ENCODE measurements at places on chromosomes 12 and 14.

GRCh38 chr12:16389594-16389993 is 42.1 kb downstream of the MGST1 start:
- DNase-seq = no peak

- DNase-seq = no peak
These were observed 183.6 kb upstream of the SLC38A2 start for GRCh38 chr12:46556105-46556559.

DNA sequence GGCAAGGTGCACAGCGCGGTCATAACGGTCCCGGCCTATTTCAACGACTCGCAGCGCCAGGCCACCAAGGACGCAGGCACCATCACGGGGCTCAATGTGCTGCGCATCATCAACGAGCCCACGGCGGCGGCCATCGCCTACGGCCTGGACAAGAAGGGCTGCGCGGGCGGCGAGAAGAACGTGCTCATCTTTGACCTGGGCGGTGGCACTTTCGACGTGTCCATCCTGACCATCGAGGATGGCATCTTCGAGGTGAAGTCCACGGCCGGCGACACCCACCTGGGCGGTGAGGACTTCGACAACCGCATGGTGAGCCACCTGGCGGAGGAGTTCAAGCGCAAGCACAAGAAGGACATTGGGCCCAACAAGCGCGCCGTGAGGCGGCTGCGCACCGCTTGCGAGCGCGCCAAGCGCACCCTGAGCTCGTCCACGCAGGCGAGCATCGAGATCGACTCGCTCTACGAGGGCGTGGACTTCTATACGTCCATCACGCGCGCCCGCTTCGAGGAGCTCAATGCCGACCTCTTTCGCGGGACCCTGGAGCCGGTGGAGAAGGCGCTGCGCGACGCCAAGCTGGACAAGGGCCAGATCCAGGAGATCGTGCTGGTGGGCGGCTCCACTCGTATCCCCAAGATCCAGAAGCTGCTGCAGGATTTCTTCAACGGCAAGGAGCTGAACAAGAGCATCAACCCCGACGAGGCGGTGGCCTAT is 875 bp downstream of the HSPA2 start:
- DNase-seq = no peak

DNA sequence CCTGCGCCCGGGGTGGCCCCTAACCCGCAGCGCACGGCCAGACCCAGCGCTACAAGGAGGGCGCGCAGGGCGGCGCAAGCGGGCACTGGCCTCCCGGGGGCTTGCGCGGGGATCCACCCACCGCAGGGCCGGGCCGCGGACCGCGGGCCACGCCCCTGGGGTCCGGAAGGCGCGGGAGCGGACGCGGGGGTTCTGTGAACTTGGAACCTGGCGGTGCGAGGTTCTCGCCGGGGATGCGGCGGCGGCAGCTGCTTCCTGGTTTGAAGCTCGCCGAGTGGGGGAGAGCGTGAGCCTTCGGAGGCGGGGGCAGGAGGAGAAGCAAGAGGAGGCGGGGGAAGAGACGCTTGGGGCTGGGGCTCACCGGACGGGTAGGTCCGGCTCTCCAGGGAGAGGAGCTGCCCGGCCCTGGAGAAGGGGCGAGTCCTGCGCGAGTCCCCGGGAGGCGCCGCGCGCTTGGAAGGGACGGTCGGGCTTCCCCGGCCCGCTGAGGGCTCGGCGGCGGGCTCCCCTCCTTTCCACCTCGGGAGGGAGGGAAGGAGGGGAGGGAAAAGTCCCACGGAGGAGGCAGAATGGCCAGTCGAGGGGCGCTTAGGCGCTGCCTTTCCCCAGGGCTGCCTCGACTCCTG is at the start of gene PRKCH:
Gene PRKCH (plus strand): TSS at position 195 of the 626 bp plus-strand sequence. CDS start 523 bp downstream, outside the sequence.
- peak; percentile 82 for DNase-seq

- DNase-seq = no peak
These were observed 28.5 kb downstream of the FMNL3 start for GRCh38 chr12:49678711-49679110.

GRCh38 chr14:100786576-100787219 is 39.2 kb upstream of the MEG3 start:
- no peak for DNase-seq

- DNase-seq = no peak
These were observed 92.4 kb upstream of the OVCH1 start for GRCh38 chr12:29589851-29590250.

DNA sequence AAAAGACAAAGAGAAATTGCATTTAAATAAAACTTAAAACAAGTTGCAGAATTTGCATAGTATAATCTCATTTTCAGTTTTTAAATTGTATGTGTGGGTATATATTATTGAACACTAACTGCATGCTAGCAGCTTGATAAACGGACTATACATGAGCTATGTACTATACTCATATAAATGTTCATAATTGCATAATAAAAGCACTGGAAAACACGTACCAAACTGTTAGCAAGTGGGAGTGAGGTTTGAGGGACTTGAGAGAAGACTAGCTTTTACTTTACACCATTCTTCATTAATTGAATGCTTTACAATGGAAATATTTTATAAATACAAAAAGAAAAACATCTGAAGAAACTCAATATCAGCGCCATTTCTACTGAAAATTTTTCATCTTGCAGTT is 32.2 kb upstream of the MDM1 start:
- no peak for DNase-seq

- DNase-seq = no peak
These were observed 15.0 kb upstream of the EMP1 start for GRCh38 chr12:13181375-13182070.

DNA sequence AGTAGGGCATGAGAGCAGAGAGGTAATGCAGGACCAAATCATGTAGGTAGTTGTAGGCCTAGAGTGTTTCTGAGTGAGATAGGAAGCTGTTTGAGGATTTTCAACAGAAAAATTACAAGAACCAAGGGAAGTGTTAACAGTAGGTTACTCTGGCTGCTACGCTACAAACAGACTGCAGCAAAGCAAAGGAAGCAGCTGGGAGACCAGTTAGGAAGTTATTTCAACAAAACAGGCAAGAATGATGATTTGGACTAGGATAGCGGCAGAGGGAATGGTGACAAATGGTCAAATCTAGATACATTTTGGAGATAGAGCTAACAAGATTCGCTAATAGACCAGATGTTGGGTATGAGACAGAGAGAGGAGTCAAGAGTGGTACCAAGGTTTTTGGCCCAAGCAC is 26.8 kb downstream of the MRPL42 start:
- no peak for DNase-seq

DNA sequence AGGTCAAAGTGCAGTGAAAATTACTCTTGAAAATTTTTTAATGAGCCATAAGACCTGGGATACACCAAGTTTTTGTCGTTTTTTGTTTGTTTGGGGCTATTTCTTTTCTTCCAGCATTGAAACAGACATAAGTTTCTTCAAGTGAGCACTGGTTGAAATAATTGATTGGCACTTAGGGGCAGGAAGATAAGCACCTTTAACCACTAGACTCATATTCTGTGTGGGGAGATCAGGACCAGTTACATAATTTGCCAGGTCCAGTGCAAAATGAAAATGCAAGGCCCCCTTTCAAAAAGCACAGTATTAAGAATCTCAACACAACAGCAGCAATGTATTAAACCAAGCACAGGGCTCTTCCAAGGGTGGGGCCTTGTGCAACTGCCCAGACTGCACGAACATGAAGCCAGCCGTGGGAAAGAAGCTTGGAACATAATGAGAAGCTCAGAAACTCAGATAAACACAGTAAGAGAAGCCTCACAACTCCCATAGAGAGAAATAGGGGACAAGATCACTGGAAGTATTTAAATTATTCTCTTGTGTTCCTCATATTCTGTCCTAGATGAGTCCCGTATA is 3.2 kb upstream of the TCP11L2 start:
- DNase-seq = no peak

- DNase-seq = no peak
These were observed 121.7 kb downstream of the ZNF664 start for GRCh38 chr12:124094733-124095132.
